ENCODE measurements at places on chromosomes 1 and 21.

GRCh38 chr1:84427250-84428188 lies 29.2 kb downstream of the DNASE2B start:
- DNase-seq = no peak

- no peak for DNase-seq
Measured at GRCh38 chr1:187689129-187689528, 860.4 kb downstream of the PLA2G4A start.

DNA sequence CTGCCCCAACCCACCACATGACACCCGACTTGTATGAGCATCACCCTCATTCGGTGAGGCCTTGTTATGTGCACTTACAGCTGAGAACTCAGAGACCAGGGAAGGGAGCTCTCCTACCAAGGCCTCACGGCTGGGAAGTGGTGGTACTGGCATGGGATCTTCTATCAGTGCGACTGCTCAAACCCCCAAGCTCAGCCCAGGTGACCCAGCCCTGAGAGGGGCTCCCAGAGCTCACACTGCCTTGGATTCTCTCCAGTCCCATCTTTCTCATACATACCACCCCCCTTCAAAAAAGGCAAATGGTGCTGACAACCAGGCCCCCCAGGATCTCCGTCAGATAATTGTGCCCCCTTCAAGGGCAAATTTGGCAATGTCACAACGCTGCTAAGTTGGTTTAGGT lies 777 bp upstream of the PLA2G2F start:
- no peak for DNase-seq

- DNase-seq = no peak
Measured at GRCh38 chr1:81760477-81761097, 40.1 kb upstream of the ADGRL2 start.

GRCh38 chr1:58109646-58110200 lies 436.8 kb downstream of the OMA1 start:
- no peak for DNase-seq

DNA sequence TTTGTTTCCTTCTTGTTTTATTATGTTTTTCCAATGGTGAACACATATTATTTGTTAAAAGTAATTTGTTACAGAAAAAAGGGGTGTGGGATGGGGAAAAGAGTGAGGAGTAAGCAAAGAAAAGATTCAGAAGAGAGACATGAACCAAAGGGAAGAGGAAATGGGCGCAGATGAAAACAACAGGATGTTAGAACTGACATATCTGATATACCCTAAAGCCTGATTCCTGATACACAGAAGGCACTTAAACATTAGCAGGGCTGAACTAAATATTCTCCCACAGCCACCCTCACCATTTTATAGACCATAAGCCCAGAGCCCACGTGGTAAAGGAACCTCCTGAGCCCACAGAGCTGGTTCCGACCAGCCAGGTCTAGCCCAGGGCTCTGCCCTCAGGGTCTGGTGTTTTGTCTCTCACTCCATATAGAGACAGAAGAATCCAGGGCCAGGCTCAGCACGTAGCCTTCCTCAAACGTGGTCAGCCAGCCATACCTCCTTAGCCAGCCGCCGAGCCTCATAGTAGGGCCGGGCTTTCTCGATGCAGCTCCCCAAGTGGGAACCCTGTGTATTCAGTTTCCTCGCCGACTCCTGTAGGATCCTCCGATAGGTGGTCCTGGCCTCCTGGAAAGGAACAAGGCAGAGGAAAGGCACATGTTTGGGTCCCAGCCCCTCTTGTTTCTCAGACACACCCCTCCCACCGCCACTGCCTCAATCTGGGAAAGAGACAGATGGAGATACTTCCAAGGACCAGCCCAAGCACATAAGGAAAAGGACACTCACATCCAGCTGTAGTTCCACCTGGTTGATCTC lies 9.5 kb downstream of the SH3BP5L start:
- DNase-seq = no peak

- DNase-seq = no peak
Measured at GRCh38 chr1:162485236-162485635, 12.4 kb upstream of the UHMK1 start.

GRCh38 chr1:111649227-111649626 lies 29.6 kb downstream of the RAP1A start:
- DNase-seq = no peak

- no peak for DNase-seq
Measured at GRCh38 chr21:19535356-19535755, 1131.8 kb upstream of the TMPRSS15 start.

DNA sequence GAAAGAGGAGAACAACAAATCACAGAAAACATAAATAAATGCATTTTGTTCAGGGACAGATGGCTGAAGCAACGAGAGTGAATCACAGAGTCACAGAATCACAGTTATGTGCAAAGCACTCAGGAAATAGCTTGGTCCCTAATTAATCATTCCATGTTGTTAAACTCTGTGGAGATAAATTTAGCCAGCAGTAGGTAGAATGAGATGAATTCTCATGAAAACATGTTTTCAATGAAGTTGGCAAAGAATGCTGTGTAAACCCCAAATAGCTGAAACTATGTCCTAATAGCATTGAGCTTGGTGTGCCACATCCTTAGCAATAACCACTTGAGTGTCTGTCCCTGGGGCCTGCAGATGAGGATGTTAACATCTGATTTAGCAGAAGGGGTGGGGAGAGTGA lies 20.4 kb downstream of the LEPR start:
- no peak for DNase-seq

GRCh38 chr1:229844675-229845074 lies 218.6 kb downstream of the URB2 start:
- DNase-seq = no peak

DNA sequence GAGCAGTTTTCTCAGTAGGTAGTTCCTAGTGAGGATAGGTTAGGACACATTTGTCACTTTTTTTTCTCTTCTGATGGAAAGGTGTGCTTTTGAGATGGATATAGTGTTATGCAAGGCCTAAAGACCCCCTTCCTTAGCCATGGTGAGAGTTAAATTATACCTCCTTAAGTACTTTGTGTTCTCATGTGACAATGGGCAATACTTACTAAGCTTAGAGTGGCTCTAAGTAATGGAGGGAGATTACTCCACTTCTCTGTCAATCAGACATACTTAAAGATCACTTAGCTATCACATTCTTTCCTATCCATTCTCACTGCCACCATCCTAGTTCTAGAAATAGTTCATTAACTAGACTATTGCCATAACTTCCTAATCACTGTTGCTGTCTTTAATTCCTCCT lies 265.6 kb downstream of the PBX1 start:
- no peak for DNase-seq

DNA sequence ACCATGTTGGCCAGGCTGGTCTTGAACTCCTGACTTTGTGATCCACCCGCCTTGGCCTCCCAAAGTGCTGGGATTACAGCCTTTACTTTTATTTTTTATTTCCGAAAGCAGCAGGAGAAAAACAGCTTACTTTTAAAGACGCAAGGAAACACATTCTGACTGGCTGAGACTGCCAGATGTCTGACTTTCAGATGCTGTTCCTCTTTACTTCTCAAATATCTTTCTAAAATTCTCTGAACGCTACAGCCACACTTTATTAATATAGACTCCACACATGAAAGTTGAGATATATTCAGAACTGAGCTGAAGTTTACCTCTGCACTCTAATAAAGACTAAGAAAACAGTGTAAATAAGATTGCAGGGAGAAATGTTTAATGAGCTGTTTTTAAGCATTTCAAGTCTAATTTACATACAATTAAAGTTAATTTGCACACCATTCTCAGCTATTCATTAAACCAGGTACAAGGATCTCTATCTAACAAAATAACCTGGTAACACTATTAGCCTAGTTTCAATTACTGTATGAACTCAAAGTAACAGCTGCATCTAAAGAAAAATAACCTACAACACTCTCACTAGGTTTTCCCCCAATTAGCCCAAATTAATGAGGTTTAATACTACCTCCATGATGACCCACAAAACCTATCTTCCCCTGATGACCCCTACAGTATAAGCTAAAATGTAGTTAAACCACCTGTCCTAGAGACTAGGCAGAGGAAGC lies 24.9 kb downstream of the WASF2 start:
- DNase-seq = no peak

GRCh38 chr1:32336591-32336932 lies 529 bp upstream of the MARCKSL1 start:
- no peak for DNase-seq

- no peak for DNase-seq
Measured at GRCh38 chr1:54342288-54342687, 63.9 kb downstream of the SSBP3 start.

GRCh38 chr21:31733551-31734149 lies 1.7 kb upstream of the SCAF4 start:
- DNase-seq = no peak

- no peak for DNase-seq
Measured at GRCh38 chr1:213676736-213677135, 311.0 kb upstream of the PROX1 start.

GRCh38 chr1:36425791-36426190 lies 24.5 kb downstream of the OSCP1 start:
- no peak for DNase-seq

GRCh38 chr1:111802110-111802509 lies 46.4 kb downstream of the DDX20 start:
- DNase-seq = no peak

DNA sequence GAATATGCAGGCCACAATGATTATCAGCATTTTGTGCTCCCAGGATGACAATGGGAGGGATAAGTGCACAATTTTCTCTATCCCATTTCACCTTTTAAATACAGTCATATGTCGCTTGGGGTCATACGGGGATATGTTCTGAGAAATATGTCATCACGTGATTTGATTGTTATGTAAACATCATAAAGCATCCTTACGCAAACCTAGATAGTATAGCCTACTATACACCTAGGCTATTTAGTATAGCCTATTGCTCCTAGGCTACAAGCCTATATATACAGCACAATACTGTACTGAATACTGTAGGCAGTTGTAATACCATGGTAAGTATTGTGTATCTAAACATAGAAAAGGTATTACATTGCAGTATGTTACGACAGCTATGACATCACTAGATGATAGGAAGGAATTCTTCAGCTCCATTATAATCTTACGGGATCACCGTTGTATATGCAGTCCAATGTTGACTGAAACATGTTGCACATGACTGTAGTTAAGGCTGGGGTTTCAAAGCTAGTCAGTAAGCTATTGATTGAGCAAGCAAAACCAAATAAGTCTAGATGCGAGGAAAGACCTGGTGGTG lies 18.9 kb downstream of the RUSC1 start:
- no peak for DNase-seq

- no peak for DNase-seq
Measured at GRCh38 chr1:233608988-233609387, 4.9 kb upstream of the KCNK1 start.

DNA sequence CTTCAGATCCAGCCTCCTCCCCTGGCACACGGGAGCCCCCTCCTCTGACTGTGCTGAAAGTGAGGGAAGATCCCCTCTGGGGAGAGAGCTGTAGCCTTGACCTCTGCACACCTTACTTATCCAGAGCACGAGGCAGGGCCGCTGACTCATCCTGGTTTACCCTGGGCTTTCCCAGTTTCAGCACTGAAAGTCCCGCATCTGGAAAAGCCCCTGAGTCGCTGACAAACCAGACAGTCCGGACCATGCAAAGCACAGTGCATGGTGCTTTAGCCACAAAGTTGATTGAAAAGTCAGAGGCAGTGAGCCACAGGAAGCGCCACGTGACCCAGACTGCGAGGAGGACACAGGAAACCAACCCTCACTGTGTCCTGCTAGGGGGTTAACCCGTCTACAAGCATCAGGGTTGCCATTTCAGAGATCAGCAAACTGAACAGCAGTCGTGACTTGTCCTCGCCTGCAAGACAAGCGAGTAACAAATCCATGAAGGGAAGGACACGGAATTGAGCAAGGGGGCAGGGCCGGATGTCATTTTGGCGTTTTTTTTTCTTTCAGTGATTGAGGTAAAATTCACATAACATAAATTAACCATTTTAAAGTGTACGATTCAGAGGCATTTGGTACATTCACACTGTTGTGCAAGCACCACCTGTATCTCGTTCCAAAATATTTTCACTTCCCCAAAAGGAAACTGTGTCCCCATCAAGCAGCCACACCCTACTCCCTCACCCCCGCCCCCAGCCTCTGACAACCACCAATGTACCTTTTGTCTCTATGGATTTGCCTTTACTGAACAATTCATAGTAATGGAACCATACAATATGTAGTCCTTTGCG lies 19.9 kb upstream of the IFNGR2 start:
- peak; percentile 93 for DNase-seq

DNA sequence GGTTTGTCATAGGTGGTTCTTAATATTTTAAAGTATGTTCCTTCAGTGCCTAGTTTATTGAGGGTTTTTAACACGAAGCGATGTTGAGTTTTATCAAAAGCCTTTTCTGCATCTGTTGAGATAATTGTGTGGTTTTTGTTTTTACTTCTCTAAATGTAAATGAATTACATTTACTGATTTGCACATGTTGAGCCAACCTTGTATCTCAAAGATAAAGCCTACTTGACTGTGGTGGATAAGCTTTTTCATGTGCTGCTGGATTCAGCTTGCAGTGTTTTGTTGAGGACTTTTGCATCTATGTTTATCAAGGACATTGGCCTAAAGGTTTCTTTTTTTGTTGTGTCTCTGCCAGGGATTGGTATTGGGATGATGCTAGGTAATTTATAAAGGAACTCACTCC lies 142.5 kb downstream of the PRDM2 start:
- no peak for DNase-seq

DNA sequence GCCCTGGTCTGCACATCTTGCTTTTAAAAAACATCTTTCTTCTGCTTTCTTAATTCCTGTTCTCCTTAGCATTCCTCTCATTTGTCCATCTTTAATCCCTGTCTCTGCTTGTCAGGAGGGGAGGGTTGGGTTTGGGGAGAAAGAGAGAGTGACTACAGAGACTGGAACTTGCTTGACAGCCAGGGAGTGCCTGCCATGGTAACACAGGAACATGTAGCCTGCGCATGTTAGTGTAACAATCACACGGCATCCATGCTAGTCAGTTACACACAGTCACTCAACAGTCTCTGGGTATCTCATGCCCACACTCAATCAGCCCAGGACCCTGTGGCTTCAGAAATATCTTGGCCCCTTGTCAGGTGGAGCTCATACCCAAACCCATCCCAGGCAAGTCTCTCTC lies 818 bp upstream of the TFAP2E start:
- no peak for DNase-seq

DNA sequence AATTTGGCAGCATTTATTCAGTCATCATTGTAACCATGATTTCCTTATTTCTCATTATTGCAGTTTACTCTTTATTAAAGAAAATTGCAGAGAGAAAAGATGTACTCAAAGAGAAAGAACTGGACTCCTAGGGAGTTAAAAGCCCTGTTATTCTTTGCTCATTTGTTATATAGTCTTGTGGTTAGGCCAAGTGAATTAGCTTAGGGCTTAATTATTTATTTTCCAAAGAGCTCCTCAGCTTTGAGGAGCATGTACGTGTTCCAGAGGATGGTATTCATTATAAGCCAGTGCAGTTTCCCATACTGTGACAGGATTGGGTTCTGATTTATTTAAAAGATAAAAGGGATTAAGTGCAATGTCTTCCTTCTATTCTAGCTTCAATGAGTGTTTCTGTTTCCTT lies 86.4 kb downstream of the GPR161 start:
- DNase-seq = no peak

- DNase-seq = no peak
Measured at GRCh38 chr1:89631816-89632656, 884 bp upstream of the LRRC8C start.

GRCh38 chr1:151916726-151917370 lies 7.5 kb upstream of the THEM4 start:
- no peak for DNase-seq

Data from epithelial cell of proximal tubule (primary cell).